ENCODE measurements at places on chromosomes 3 and 15.

DNA sequence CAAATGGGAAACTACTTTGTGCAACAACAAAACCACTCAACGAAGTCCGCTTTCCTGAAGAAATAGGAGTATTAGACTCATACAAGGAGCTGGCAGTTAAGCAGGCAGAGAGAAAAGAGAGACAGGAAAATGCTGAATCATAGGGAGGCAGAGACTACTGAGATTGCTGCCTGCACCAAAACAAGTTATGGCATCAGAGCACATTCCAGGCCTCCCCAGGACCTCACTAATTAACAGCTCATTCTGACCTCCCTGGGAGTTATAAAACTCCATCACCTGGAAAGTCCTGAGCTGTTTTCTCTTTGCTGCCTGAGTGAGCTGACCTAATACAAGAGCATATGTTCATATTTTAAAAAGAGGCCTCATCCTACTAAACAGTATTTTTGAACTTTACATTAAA lies 741.0 kb downstream of the MCTP2 start:
- DNase-seq: no peak

GRCh38 chr15:101675015-101675414 lies 22.8 kb upstream of the TM2D3 start:
- no peak for DNase-seq

- no peak for DNase-seq
Observed at GRCh38 chr3:194386648-194387047, 12.4 kb downstream of the GP5 start.

DNA sequence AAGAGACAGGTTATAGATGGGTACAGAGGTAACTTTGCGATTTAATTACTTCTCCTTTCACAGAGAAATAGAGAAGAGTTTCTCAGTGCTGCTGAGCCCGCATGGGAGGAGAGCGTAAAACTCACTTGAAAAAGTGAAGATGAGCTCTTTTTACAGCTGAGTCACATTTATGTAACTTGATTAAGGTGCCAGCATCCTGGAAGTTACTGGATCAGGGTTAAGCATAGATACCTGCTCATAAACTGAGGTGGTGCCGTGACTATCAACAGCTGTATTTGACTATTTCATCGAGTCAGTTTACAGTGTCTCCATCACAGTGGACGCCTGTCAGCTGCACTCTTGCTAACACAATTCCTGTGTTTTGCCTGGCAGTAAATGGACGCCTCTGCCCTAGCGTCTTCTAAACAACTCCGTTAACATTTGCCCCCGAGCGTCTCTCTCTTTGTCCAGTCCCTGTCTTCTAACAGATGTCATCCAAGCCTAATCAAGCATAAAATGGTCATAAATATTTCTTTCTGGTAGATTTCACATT lies 414.6 kb downstream of the FOXP1 start:
- DNase-seq: no peak

All from nucleus accumbens (tissue), 56 donors.